ENCODE measurements at places on chromosomes 2 and 18. TPM values are rescaled to one million over a fixed set of nuclear protein-coding genes. Genes with fewer than 3 reads are reported as not detected.

GRCh38 chr2:134178138-134178877, 75.6 kb upstream of the MGAT5 start:
- DNase-seq: peak; percentile 24

DNA sequence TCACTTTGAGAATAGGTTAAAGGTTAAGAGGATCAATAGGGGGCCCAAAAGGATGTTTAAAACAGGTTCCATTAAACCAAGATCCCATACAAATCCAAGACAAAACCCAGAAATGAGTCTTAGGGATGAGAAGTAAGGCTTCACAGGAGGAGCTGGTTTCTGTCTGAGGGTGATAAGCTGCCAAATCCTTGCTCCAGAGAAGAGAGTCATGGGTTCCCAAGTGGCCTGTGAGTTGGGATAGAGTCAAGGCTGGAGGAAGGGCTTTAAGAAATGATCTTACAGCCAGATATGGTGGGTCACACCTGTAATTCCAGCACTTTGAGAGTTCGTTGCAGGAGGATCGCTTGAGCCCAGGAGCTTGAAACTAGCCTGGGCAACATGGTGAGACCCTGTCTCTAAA, 40.2 kb upstream of the LCLAT1 start:
- no peak for DNase-seq

DNA sequence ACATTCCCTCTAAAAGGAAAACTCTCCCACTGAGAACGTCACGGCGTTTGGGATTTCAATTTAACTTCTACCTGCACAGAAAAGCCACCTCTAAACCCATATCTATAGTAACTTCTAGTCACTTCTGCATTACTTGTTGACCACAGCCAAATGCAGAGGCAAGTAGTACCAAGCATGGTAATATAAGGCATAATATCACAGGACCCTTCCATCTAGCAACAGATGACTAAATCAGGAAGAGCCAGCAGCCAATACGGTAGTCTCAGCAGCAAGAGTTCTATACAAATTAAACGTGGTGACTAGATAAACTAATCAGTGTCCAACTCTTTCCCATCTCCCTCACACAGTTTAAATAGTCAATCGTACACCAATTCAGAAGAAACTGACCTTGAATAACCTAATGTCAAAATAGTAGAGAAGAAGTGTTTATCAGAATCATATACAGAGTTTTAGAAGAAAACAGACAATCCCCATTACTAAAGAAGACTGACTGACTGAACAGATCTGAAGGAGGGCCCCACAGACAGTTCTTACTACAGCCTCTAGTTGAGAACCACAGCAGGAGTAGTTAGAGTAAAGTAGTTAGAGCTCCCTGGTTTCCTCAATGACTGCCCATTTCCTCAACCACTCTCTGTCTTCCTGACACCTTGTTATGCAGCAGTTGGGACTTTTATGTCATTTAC, 30.0 kb downstream of the MEMO1 start:
- no peak for DNase-seq

Gene CARF
- 1.3 TPM for total RNA-seq

- peak; percentile 29 for DNase-seq
Measured at GRCh38 chr2:162317058-162317742, 1.3 kb downstream of the IFIH1 start.

DNA sequence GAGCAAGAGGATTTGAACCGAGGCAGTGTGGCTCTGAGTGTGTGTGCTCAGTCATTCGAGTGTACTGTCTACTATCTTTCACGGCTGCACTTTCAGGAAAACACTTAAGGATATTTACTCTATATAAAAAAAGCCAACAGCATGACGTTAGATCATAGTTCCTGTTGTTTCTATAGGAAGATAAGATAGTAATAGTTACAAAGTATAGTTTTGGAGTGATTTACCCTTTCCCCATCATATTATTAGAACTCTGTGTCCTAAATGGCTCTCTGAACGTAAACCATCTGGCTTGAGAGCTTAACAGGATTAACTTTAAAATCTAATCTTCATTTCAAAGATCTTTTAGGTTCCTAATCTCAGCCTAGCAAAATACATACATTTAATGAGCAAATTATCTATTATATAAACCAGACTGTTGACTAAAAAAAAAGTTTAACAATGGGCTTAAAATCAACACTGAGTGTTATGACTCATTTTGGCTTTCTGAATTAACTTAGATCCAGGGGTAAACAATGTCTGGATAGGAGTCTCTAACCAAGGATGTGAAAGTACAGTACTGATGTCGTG, 150.3 kb upstream of the DNMT3A start:
- peak; percentile 57 for DNase-seq

Measured in M059J (cell line).